ENCODE measurements at places on chromosomes 2 and 18. TPM values are rescaled to one million over a fixed set of nuclear protein-coding genes. Genes with fewer than 3 reads are reported as not detected.

- no peak for DNase-seq
Measured at GRCh38 chr18:45063246-45064038, 382.8 kb downstream of the SETBP1 start.

ABCG8 gene
- not detected for total RNA-seq

DNA sequence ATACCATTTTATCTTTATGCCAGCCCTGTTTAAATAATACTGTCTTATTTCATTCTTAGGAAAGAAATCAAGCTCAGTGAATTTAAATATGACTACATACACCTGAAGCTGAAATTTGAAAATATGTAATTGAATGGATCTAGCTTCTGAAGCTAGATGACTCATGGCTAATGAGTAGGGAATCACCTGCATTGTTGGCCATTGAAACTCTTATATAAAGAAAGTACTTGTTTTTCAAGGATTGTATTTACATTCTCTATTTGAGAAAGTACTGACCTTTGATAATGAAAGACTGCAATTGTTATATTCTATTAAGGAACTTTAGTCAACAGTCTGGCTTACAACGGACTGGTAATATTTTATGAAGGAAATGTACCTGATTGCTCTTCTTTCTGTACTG, 346.7 kb upstream of the LRATD1 start:
- DNase-seq = no peak

GRCh38 chr18:58227361-58227930, 183.4 kb downstream of the NEDD4L start:
- DNase-seq = no peak

- DNase-seq = no peak
Measured at GRCh38 chr18:76414936-76415621, 80.0 kb downstream of the ZNF516 start.

GRCh38 chr2:161039071-161039470, 121.2 kb upstream of the TANK start:
- no peak for DNase-seq

DNA sequence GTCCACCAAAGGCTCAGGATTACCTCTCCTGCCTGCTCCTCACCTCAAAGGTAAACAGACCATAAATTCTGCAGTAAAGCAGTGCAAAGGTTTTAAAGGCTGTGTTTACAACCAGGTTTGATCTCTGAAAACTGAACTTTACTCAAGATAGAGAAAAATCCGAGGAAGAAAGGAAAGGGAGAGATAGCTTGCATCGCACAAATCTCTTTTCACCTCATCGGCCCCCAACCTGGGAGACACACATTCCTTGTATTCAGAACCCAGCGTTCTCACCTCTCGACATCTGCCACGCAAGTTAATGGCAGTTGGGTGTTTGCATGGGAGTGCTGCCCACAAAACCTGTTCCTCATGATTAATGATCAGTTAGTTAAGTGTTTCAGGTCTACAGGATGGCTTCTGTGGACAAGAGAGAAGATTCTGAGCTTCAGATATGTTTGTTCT, 72.6 kb downstream of the GATA6 start:
- no peak for DNase-seq

- peak; percentile 4 for DNase-seq
Measured at GRCh38 chr2:212147921-212148513, 390.6 kb downstream of the ERBB4 start.

GRCh38 chr2:60483401-60483800, 70.1 kb downstream of the BCL11A start:
- peak; percentile 20 for DNase-seq

DNA sequence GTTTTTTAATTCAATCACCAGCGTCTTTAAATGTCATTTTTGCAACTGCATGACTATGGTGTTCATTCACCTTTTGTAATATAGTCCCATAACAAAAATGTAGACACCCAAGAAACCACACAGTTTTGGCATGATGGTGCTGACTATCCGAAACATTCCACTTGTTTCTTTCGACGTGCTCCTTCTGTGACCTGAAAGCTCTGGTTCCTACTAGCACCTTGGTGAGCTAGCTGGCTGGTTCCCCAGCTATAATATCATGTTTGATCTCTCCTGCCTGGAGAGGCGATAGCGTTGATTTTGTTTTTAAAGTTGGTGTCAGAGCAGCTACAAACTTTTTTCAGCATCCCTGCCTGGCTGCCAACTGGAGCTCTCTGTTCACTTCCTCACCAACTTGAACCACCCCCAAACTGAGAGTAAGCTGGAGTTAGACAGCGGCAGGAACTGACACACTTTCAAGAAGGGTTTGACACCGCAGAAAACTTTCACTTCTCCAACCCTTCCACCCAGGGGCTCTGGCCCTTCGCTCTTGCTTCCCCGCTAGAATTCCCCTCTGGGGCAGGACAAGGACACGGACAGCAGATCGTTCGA, 1.1 kb downstream of the ATAD2B start:
- DNase-seq = no peak

- no peak for DNase-seq
Measured at GRCh38 chr2:3601561-3602271, 6.8 kb downstream of the COLEC11 start.
